ENCODE measurements at places on chromosomes 13 and 19.

- DNase-seq = peak; percentile 49
Measured at GRCh38 chr19:49094505-49095482, 9.5 kb downstream of the SNRNP70 start.

- DNase-seq = no peak
Measured at GRCh38 chr19:17843292-17843827, 4.4 kb downstream of the JAK3 start.

GRCh38 chr19:2491130-2491801, 15.3 kb downstream of the GADD45B start:
- DNase-seq = no peak

- peak; percentile 68 for DNase-seq
Measured at GRCh38 chr19:39765091-39766076, 13.3 kb upstream of the LEUTX start.

- no peak for DNase-seq
Measured at GRCh38 chr19:6288737-6289136, 9.0 kb upstream of the MLLT1 start.

- DNase-seq = no peak
Measured at GRCh38 chr19:35890113-35890650, 10.2 kb downstream of the NFKBID start.

DNA sequence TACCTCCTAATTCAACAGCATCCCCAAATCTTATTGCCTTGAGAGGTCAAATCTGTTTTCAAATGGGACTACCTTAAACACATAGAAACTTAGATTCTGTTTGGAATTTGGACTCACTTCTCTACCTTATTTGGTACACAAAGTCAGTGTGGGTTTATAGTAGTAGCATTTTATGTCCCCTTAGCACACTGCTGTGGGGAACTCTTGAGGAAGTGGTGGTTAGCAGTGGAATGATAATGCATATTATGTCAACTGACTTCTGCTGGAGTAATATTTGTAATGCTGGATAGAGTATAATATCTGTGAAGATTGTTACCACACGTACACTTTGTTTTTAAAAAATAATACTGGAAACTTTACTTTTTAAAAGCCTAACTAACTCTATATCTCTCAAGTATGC, 386.3 kb downstream of the NDFIP2 start:
- DNase-seq = no peak

DNA sequence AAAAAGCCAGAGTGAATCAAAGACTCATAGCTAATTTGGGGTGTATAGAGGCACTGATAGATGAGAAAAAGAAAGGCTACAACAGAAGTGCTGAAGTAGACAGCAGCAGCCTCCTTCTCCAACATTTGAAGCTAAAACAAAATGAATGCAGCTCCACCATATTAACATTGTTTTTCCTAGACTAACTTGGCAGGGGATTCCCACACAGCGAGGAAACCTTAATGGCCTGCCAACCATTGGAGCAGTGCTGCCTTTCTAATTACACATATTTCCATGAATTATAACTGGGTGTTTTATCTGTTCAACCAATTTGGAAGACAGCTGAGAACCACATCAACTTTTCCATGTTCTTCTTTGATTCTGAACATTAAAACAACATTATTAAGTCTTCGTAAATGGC, 478.6 kb downstream of the LIG4 start:
- no peak for DNase-seq

GRCh38 chr13:99376132-99376531, 68.9 kb upstream of the GPR183 start:
- DNase-seq = no peak

DNA sequence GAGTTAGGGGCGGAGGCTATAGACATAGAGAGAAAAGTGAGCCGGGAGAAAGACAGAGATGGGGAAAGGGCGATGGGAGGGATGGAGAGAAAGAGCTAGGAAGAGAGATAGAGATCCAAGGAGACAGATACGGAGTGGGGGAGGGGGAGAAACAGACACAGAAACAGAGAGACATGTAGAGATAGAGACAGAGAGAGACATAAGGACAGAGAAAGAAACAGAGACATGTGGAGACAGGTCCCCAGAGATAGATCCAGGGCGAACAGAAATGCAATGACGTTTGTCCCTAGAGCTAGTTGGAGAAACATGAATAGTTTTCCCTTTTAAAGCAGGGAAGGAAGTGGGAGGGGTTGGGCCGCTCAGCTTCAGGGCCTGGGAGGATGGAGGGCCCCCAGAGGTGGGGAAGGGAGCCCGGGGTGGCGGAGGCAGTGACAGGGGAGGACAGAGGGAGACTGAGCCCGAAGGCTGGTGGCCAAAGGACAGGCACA, 4.6 kb downstream of the PPP1R14A start:
- no peak for DNase-seq

- DNase-seq = peak; percentile 60
Measured at GRCh38 chr19:3950871-3951861, 18.3 kb downstream of the NMRK2 start.

DNA sequence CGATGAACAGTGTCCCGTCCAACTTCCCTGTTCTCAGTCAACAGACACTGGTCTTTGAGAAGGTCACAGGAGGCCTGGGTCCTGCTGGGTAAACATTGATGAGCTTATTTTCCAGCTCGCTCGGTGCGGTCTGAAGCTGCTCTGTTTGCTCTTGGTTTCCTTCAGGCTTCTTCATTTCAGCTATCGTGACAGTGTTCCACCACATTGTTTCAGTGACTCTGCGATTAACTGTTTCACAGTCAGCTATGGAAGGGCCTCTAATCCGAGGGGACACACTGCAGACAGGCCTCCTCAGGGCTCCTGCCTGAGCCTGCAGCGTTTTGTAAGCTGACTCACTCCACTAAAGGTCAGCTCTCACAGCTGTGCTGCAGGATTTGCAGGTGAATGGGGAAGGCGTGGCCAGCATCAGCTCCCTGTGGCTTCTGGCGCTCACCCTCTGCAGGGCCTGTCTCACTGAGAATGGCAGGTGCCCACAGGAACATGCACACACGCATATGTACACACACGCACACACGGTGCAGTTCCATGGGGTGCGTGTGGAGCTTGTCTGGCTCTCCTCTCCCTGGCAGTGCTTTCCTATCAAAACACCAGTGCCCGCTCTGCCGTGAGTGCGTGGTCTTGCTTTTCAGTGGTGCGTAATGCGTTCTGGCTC, 62.9 kb upstream of the MCF2L start:
- no peak for DNase-seq

- DNase-seq = no peak
Measured at GRCh38 chr19:4359627-4360000, 16.3 kb downstream of the MPND start.

GRCh38 chr19:13521066-13521465, 14.8 kb upstream of the CACNA1A start:
- DNase-seq = no peak

DNA sequence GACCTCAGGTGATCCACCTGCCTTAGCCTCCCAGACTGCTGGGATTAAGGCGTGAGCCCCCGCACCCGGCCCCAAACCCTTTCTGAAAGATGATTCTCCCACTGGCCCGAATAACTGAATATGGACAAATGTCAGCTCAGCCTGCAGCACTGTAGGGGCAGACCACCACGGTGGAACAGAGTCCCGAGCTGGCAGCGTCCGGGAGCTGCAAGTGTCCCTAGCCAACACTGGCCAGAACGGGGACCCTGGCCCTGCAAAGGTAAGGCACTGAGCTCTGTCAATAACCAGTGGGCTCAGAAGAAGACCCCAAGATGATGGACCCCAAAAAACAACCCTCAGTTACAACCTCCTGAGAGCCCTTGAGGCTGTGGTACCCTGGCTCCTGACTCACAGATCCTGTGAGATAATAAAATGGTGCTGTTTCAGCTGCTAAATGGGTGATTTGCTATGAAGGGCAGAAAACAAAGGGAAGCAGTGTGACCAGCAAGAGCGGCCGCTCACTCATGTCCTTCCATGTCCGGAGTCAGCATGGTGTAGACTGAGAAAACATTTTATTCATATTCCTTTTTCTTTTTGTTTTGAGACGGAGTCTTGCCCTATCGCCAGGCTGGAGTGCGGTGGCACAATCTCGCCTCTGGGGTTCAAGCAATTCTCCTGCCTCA, 1.6 kb downstream of the LSM7 start:
- DNase-seq = no peak

- DNase-seq = peak; percentile 68
Measured at GRCh38 chr19:50639121-50640112, at the start of gene SYT3. Gene SYT3, minus strand, starts transcription at chr19:50639881. Its CDS starts 2,470 bp downstream, at chr19:50637411.

- no peak for DNase-seq
Measured at GRCh38 chr13:22883956-22884355, 296.8 kb upstream of the SGCG start.

- DNase-seq = no peak
Measured at GRCh38 chr13:113013303-113013702, 44.3 kb downstream of the MCF2L start.

DNA sequence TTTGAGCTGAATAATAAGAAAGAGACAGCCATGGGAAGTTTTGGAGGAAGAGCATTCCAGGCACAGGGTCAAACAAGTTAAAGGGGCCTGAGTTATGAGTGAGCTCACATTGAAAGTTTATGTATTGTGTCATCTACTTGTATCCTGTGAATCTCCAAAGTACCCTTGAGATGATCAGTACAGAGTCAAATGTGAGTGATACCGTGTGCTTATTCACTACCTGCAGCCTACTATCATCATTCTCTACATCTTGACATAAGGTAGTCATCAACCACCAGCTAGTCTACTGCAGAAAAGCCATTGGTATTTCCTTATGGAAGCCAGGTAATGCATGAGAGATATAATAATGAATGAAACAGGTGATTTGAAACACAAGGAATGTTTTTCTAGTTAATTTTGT, 3.0 kb upstream of the KCTD12 start:
- DNase-seq = no peak
